ENCODE measurements at places on chromosomes 16 and 17.

- DNase-seq: no peak
Observed at GRCh38 chr17:51674579-51675255, 414.4 kb downstream of the UTP18 start.

GRCh38 chr17:81254955-81255717 lies 16.0 kb downstream of the NDUFAF8 start:
- peak; percentile 1 for DNase-seq

DNA sequence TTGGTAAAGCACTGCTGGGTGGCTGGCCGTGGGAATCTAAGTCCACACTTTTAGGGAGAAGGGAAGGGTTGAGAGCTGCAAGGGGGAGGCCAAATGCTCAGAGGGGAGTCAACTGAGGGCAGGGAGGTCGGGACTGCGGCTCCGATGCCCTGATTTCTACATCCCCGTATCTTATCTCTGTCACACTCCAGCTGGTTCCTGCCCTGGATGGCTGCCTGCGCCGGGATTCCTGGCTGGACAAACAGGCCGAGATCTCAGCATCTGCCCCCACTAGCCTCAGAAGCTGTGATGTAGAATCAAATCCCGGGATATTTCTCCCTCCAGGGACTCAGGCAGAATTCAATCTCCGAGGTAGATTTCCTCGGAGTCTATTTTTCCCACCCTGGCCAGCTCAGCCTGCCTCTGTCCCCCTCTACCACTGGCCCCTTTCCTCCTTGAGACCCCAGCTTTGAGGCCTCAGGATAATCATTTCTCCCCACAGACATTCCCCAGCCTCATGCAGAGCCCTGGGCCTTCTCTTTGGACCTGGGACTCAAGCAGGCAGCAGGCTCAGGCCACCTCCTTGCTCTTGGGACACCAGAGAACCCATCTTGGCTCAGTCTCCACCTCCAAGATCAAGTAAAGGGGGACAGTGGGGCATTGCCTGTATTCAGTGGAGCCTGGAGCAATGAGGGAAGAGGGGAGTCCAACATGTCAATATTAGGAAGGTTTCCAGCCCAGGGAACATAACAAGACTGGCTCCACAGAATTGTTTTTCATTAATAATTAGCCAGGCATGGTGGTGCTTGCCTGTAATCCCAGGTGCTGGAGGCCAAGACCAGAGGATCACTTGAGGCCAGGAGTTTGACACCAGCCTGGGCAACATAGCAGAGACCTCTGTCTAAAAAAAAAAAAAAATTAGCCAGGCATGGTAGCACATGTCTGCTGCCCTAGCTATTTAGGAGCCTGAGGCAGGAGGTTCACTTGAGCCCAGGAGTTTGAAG lies 1.8 kb downstream of the SHBG start:
- no peak for DNase-seq

DNA sequence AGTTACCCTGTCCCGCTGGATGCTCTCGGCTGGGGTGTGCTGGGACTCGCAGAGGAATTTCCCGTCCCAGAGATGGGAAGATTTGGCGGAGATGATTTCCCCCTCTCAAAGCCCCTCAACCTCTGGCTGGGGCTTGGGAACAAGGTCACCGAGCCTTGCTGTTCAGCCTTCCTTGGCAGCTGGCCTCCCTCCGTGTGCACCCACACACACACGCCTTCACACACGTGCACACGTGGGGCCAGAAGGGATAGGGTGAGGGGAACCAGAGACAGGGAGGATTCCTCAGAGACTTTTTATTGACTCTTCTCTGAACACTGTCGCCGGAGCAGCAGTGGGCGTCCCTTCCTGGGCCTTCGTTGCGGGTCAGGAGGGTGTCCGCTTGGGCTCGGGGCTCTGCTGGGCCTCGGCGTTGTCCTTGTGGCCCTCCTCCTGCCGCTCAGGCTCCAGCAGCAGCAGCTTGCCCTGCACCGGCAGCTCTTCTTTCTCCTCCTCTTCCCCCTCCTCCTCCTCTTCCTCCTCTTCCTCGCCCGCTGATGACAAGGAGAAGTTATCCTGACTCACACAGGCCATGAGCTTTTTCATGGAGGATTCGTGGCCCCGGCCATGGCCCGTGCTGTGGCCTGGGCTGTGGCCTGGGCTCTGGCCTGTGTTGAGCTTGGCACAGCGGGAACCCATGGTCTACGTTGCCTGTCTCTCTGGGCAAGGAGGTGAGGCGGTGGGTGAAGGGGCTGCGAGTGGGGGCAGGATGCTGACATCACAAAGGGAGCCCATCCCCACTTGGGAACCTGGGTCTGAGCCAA lies at the start of gene PRM3:
Gene PRM3, minus strand, starts transcription at position 709 of the 800 bp plus-strand sequence. Its CDS starts 34 bp downstream, at position 675.
- DNase-seq: no peak

- peak; percentile 39 for DNase-seq
Observed at GRCh38 chr17:32609085-32609484, 122.3 kb downstream of the CDK5R1 start.

GRCh38 chr17:51189628-51190027 lies 23.4 kb downstream of the NME2 start:
- no peak for DNase-seq

DNA sequence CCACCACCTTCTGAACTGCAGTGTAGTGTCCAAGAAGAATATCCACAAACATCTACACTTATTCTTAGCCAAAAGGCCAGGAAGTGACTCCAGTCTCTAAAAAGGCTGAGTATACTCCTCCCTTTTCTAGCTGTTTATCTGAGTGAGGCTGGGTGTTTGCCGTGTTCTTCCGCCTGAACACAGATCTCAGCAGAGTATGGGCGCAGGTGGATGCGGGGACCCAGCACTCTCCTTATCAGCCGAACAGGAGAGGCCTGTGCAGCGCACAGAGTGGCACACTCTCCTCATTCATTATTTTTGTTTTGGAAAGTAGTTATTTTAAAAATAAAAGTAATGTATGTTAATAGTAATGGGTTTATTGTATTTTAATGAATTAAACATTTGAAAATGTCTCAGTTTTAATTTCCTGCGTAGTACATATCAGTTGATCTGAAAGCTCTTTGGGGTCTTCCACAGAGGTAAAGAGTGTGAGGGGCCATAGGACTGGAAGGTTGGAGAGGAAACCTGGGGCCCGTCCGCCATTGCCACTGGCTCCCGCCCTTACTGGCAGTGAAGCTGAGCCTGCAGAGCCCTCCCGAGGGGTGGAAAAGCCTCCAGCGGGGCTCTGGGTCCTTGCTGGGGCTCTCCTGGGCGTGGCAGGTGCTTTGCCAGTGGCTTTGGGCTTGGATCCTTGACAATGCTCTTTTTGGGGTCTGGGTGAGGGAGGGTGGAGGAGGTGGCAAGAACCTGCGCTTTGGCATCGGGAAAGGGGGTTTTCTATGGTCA lies 53.8 kb downstream of the PDPK1 start:
- DNase-seq: no peak

DNA sequence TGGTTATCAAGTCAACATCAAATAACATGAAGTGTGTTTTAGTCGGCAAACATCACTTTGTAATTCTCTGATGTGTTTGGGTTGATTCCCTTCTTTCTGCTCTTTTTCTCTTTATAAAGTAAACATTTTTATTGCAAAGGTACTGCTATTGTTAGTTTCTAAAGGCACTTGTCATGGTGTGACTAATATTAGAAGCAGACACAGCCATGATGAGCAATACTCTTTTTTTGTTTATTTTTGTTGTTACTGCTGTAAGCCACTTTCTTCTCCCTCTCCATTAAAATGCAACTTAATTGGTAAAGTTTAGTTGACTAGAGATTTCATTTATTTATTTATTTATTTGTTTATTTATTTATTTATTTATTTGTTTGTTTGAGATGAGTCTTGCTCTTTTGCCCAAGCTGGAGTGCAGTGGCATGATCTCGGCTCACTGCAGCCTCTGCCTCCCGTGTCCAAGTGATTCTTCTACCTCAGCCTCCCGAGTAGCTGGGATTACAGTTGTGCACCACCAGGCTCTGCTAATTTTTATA lies 424.7 kb downstream of the WWOX start:
- DNase-seq: no peak

GRCh38 chr17:31488264-31488981 lies 96.9 kb downstream of the RAB11FIP4 start:
- DNase-seq: peak; percentile 39

- DNase-seq: no peak
Observed at GRCh38 chr17:3626831-3627768, 8.9 kb downstream of the SHPK start.

GRCh38 chr17:333626-334396 lies 18.8 kb downstream of the RPH3AL start:
- no peak for DNase-seq

GRCh38 chr16:4529085-4530060 lies 9.2 kb downstream of the CDIP1 start:
- no peak for DNase-seq

DNA sequence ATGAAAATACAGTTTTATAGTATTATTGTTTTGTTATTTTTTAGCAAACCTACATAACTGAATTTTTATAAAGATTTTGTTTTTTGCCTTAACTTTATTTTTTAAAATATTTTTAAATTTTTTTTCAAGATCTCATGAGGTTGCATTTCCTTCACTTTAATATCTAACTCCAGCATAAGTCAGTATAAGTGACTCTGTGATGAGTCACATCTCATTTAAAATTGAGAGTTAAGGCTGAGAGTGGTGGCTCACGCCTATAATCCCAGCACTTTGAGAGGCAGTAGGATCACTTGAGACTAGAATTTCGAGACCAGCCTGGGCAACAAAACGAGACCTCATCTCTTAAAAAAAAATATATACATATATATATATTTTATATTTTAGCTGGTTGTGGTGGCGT lies 44.0 kb downstream of the NLK start:
- DNase-seq: no peak

DNA sequence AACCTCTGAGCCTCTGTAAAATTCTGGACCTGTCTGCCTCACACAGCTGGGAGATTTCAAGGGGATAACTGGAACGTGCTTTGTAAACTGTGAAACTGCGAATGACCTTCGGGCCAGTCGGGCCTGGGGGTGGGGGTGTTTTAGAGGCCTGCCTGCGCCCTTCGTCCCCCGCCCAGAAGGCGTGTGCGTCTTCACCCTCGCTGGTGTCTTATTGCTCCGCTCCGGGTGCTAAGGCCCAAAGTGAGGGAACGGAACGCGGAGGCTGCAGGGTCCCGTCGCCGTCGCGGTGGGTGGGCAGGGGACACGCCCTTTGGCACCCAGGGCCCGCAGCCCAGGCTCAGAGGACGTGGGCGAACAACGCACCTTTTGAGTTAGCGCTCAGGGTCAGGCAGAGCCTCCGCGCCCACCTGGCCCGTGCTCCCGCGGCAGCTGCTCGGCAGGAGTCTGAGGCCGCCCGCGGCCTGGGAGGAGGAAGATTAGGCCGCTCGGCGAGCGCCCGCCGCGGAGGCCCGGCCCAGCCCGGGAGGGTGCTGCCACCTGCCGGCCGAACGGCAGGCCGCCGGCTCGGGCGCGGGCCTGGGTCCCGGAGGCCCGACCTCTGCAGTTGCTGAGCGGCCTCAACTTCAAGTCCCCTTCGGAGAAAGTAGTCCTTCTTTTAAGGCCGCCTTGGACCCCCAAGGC lies 29.7 kb downstream of the DCAKD start:
- DNase-seq: peak; percentile 50

DNA sequence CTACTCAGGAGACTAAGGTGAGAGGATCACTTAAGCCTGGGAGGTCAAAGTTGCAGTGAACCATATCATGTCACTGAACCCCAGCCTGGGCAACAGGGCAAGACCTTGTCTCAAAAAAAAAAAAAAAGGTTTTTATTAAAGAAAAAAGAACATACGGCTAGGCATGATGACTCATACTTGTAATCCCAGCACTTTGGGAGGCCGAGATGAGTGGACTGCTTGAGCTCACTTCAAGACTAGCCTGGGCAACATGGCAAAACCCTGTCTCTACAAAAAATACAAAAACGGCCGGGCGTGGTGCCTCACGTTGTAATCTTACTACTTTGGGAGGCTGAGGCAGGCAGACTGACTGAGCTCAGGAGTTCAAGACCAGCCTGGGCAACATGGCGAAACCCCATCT lies 38.4 kb downstream of the RANBP10 start:
- no peak for DNase-seq

DNA sequence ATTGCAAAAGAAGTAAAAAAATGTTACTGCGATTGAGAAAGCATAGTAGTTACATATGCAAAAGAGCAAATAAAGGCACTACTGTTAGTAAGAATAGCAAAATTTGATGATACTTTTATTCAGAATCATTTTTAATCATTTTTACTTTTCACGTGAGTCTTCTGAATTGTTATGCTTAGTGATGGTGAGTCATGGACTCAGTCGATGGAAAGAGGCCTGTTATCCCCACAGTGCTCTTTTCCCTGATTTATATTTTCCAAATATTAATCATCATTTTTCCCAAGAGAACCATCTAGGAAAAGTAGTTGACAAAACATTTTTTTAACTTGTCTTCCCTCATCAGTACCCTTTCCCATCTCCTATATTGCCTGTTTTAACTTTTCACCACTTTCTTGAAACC lies 181.1 kb downstream of the CHD9 start:
- DNase-seq: no peak

- no peak for DNase-seq
Observed at GRCh38 chr16:2784358-2785100, 2.8 kb downstream of the PRSS33 start.

GRCh38 chr17:77288115-77288619 lies 147.4 kb downstream of the SEC14L1 start:
- DNase-seq: no peak

DNA sequence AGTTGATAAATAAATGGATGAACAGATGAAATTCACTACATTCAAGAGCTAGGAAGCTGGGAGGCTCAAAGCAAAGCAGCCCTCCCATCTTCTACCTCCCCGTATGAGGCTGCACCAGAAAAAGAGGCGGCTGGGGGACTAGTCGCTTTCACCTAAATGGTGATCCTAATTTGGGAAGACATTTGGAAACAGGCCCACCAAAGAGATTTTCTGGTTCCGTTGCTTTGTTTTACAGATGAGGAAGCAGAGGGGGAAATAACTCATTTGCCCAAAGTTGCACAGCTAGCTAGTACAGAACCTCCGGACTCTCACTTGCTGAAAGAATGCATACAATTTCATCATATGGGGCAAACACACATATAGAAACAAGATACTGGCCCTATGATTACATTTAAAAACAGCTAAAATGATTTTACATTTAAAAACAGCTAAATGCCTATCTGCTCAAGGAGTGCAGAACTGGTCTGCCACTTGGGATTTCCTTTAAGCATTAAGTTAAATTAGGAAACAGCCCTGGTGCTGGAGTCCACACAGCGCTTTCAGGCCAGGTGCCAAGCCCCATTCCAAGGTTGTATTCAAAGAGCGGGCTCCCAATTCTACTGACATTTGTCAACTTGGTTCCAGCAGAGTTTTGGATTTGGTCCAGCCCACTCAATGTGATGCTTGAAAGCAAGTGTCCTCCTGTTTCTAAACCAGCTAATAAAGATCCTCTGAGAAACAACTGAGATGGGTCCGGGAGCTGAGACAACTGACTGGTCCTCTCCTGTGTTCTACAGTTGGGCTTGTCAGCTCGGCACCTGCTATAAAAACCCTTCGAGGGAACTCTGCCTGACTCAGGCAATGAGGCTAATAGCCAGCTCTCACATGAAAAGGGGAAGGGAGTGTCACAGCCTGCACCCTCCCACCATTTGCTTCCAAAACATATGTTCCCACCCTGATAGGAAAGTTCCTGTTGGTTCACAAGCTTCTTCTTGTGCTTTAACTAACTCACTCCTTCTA lies 11.7 kb downstream of the ERN1 start:
- peak; percentile 64 for DNase-seq

GRCh38 chr17:72498364-72499210 lies 377.8 kb downstream of the SOX9 start:
- no peak for DNase-seq
